ENCODE measurements at places on chromosomes 3 and 15. TPM values are rescaled to one million over a fixed set of nuclear protein-coding genes. Genes with fewer than 3 reads are reported as not detected.

The UROC1 gene
- total RNA-seq = not detected

The PLXND1 gene
- total RNA-seq = 61.4 TPM

The OXTR gene
- total RNA-seq = 4.3 TPM

The C15orf39 gene
- 13.2 TPM for total RNA-seq

Measured in epithelial cell of alveolus of lung (primary cell).